Mucosa of gallbladder (tissue), 1 donor: ENCODE measurements at places on chromosomes 4 and X. TPM values are rescaled to one million over a fixed set of nuclear protein-coding genes. Genes with fewer than 3 reads are reported as not detected.

Gene HSFX2
- 0.83 TPM for total RNA-seq

Gene MMGT1
- total RNA-seq: 28.1 TPM

Gene HELQ
- total RNA-seq: 15.9 TPM

Gene PTTG2
- total RNA-seq: 1.1 TPM

Gene FREM3
- 0.12 TPM for total RNA-seq

DNA sequence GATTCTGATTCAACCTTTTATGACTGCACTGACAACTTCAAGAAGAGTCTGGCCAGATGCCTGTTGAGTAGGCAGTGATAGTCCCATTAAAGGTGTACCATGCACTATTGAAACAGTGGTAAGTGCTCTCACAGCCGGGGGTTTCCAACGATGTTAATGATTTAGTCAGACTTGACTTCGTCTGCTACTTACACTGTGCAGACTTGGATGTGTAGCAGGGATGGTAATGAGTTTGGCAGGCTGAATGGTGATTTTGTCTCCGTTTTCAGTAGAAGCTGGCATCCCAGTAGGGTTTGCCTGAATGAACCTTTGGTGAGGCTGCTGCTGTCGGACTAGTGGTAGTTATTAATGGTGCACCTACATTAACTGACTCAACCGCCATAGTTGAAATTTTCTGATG is 52.0 kb upstream of the TMSB15B start:
- no peak for DNase-seq

DNA sequence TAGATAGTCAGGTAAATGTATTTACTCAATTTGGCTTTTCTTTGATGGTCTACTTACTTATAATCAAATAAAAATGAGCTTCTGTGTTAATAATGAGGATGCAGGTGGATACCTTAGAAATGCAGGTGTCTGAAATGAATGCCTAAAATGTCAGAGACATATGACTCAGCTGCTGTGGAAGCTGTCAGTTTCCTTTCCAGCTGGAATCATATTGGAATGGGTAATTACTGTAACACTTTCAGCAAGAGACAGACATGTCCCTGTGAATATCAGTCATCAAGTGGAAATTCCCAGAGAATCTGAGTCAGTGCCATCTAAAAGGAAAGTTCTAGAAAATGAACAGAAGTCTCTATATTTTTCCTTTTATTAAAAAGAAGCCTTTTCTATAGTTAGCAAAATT is 783.0 kb upstream of the AADAT start:
- DNase-seq: no peak

GRCh38 chr4:108881190-108881589 is 118.3 kb upstream of the ETNPPL start:
- DNase-seq: no peak

DNA sequence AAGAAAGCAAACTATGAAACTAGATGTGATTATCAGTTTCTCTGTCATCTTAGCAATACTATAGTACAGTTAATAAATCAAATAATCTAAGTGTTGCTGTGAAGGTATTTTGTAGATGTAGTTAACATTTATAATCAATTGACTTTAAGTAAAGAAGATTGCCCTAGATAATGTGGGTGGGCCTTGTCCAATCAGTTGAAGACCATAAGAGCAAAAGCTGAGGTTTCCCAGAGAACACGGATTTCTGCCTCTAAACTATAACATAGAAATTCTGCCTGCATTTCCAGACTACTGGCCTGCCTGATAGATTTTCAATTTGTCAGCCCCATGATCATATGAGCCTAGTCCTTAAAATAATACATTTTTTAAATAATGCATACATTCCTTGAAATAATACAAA is 222.9 kb downstream of the PCDH18 start:
- no peak for DNase-seq

DNA sequence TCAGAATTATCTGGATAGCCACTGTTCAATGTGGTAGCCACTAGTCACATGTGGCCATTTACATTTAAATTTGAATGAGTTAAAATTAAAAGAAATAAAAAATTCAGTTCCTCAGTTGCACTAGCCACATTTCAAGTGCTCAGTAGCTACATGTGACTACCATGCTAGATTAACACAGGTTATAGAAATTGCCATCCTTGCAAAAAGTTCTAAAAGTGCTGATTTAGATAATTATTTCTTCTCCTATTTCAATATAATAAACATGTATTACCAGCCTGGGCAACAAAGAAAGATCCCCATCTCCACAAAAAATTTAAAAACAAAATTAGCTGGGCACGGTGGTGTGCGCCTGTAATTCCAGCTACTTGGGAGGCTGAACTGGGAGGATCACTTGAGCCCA is 11.7 kb upstream of the STAG2 start:
- DNase-seq: no peak
